ENCODE measurements at places on chromosomes 4 and X.

DNA sequence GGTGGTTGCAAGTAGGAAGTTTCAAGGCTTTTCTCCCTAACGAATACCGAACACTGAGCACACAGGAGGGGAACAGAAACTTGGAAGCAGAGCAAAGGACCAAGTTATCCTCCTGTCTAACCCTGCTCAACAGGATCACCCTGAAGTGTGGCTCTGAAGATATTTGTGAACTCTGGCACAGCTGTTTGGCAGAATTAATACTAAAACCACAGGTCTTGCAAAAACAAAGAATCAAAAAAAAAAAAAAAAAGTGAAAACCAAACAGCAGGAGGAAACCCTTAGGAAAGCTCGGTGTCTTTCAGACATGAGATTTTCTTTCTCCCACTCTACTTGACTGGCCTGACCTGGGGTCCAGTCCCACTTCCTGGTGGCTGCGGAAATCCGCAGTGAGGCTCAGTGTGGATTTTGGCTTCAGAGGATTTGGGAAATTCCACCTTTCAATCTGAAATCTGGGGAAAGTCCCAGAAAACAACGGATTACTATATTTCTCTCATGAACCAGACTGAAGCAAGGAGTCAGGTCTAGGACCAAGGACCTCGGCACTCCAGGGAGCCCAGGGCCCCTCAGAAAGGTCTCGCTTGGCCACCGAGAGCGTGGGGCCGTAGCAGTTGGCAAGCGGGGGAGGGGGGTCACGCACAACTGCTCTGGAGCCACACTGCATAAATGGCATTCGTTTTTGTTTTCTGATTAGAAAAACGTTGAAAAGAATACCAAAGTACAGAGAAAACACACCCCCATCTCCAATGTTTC, 867 bp downstream of the TIFA start:
- no peak for DNase-seq

- DNase-seq, result no peak
These were observed 1056.0 kb downstream of the STIM2 start for GRCh38 chr4:27916452-27917184.

GRCh38 chr4:27692868-27693634, 832.4 kb downstream of the STIM2 start:
- DNase-seq, result no peak

DNA sequence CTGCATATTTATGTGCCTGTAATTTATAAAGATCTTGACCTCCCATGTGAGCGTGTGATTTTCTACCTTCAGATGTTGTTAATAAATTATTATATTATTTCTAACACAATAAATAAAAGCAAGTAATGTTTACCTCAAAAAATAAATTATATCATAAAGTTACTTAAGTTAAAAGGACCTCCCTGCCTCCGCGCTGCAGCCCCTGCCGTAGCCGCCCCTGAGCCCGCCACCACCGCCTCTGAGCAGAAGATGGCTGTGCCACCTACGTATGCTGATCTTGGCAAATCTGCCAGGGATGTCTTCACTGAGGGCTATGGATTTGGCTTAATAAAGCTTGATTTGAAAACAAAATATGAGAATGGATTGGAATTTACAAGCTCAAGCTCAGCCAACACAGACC, 119.6 kb upstream of the BRWD3 start:
- no peak for DNase-seq

DNA sequence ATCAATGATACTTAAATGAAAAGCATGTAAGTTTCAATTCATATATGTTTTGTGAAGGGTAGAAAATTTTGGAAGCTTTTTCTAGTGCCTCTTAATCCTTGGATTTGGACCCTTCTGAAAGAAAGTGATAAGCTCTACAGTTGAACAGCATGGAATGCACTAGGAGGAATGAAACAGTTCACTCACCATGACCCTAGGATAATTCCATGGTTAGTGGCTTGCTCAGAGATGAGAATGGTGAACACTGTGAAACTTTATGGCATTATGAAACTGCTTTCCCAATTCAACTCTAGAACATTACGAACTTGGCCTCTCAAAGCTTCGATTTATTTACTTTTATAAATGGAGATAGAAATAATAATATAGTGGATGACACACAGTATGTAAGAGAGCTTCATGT, 88.9 kb upstream of the FAT4 start:
- DNase-seq, result no peak

- no peak for DNase-seq
These were observed 22.8 kb upstream of the FGFR3 start for GRCh38 chr4:1770245-1770644.

DNA sequence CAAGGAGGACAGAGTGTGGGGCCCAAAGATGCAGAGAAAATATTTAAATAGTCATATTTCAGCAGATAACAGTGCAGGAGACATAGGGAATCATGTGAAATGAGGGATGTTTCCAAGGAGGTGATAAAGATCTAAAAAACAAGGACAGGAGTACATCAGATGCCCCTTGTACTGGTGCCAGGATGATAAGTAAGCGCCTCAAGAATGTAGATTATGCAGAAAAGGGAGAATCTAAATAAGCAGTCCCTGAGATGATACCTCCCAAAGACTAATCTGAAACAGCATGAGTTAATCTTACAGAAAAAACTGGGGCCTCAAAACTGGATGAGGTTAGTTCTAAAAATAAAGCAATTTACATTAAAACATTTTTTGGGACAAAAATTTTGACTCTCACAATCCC, 136.1 kb upstream of the WDFY3 start:
- no peak for DNase-seq

GRCh38 chrX:10106806-10107205, 50.0 kb upstream of the CLCN4 start:
- DNase-seq, result no peak

DNA sequence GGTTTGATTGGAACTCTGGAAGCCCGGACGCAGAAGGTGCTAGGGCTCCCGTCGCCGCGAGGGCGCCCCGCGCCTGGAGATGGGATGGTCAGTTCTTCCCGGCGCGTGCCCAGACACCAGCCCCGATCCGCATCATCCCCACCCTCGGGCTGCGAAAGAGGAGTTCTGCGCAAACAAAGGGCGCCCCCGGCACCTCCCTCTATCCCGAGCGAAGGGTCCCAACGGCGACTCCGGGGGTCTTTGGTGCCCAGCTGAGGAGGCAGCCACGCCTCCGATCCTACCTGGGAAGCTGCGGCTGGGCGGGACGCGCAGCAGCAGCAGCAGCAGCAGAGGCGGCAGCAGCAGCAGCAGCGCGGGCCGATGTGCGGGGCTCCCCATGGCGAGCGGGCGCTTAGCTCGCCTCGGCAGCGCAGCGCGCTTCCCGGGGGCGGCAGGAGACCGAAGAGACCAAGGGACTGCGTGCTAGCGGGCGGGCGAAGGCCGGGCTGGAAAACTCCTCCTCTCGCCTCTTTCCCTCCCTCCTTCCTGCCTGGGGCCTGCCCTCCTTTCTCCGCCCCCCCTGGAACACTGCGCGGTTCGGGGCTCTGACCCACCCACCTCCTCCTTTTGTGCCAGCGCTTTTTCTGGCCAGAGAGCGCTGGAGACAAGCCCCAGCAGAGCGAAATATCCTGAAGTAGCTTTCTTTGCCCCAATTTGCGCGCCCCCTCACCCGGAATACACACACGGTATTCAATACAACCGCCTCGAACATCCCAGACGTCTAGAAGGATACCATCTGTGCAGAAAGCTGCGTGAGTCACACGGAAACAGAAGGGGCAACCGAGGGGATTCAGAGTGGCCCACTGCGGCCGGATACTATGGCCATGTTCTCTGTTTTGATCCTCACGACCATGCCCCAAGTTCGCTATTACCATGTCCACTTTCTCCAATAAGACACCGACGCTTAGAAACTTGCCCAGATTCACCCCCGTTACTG, at the start of gene SRPX:
SRPX (minus strand) TSS at position 457 of the 976 bp plus-strand sequence; CDS start at position 378, 79 bp downstream.
- DNase-seq, result no peak

DNA sequence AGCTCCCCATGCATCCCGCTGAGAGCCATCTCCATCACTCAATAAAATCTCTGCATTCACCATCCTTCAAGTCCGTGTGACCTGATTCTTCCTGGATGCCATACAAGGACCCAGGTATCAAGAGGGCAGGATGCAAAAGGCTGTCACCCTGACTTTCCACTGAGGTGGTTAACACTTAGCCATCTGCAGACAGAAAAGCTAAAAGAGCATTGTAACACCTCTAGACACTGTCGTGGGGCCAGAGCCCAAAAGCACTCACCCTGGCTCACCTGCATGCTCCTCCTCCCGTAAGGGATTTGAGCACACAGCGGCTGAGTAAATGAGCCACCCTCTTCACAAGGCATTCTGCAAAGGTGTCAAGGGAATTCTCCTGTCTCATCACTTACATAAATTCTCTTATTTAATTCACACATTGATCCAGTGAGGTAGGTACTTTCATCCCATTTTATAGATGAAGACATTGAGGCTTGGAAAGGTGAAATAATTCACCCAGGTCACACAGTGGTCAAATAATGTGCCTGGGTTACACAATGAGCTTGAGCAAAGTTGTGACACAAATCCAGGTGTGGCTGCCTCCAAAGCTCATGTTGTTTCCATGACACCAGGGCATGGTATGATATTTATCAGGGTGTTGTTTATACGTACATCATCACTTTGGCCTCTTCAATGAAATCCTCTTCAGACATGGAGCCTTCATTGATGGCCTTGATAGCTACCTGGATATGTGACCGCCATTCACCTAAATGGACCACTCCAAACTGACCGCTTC, 48.0 kb downstream of the TXK start:
- DNase-seq, result no peak

DNA sequence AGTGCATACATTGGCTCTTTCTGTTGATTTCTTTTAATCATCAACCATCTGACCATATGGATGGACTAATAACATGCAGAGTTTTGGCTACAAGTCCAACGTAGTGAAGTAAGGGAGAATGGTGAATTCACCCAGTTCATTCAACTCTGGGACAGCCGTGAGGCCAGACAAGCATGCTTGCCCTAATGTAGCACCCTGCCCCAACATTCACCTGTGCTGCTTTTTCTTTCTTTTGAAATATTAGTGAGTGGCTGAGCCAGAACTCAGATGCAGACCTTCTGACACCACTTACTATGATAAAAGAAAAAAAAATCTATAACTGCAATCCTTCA, 17.5 kb downstream of the ARSJ start:
- DNase-seq, result no peak

GRCh38 chr4:56149591-56149990, 200.8 kb downstream of the CEP135 start:
- no peak for DNase-seq

DNA sequence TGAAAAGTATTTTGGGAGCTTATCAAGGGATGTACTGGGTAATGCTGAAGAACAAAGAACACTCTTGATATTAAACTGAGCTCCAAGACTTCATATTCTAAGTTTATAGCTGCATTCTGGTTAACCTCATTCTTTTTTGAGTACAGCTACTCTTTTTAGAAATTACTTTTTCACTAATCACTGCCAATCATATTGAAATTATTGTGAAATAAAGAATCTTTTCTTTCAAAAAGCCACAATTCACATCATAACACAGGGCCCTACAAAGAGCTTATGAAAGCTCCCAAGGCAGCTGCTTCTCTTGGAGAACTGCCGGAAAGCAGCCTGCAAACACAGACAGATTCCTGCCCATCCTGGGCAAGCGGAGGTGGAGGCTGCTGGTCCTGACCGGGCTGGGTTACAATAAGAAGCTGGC, 121.4 kb downstream of the RNF150 start:
- DNase-seq, result no peak

- DNase-seq, result no peak
These were observed 100.1 kb upstream of the VCX3B start for GRCh38 chrX:8364369-8365141.

- no peak for DNase-seq
These were observed 383 bp downstream of the PCYT1B start for GRCh38 chrX:24646745-24647182.

- DNase-seq, result no peak
These were observed 183.8 kb upstream of the NUDT10 start for GRCh38 chrX:51148848-51149247.

DNA sequence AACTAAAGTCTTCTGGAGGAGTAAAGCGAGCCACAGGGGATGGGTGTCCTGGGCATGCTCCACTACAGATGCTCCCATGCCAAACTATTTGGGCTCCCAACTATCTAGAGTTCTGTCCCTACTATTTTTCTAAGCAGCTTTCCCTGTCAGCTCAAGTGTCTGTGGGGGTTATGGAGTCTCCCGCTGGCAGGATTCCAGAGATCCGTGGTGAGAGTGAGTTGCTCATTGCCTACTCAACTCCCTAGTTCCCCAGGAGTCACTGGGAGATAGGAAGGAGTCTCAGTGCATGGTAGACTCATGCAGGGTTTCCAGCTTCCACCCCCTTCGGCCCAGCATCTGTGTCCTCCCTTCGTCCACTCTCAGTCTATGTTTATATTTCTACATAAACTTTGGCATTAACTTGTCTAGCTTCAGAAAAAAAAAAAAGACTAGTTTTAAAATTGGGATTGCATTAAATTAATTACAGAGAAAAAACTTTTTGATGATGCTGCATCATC, 55.1 kb upstream of the INPP4B start:
- DNase-seq, result no peak

- no peak for DNase-seq
These were observed 1068.8 kb downstream of the ARAP2 start for GRCh38 chr4:35175487-35175886.

- no peak for DNase-seq
These were observed 139.6 kb downstream of the IDS start for GRCh38 chrX:149365552-149365951.

- no peak for DNase-seq
These were observed 93.2 kb upstream of the FAM47B start for GRCh38 chrX:34849371-34849770.

DNA sequence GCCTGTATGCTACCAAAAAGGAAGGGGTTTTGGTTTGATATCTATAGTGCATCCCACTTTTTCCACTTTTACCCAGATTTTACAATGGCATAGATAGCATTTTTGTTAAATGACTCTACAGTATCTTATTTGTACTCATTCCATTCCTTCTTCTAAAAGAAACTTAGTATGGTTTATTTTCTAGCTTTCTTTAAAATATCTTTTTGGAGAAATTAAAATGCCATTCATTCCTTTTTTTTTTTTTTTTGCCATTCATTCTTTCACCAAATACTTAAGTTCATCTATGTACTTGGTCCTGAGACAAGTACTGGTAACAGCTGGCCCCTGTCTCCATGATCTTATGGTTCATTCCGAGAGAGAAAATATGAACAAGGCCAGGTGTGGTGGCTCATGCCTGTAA, 49.1 kb downstream of the MID1 start:
- DNase-seq, result no peak

- no peak for DNase-seq
These were observed 60.4 kb upstream of the TAF9B start for GRCh38 chrX:78199851-78200250.

DNA sequence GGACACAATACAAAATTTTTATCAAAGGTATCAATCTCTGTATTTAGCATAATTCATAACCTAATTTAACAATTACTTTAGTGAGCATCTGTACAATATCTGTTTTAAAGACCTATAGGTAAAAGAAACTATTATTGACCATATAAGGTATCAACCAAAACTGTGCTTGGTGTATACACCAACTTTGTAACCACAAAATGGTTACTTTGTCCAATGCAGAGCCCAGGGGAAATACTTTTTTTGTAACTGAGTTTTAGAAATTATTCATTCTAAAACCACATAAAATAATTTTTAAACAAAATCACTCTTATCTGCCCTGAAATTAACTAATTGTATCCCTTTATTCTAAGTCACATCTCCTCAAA, 5.0 kb downstream of the CXXC4 start:
- DNase-seq, result no peak
